T-helper 2 cell (primary cell): ENCODE measurements at places on chromosomes 7 and 10.

DNA sequence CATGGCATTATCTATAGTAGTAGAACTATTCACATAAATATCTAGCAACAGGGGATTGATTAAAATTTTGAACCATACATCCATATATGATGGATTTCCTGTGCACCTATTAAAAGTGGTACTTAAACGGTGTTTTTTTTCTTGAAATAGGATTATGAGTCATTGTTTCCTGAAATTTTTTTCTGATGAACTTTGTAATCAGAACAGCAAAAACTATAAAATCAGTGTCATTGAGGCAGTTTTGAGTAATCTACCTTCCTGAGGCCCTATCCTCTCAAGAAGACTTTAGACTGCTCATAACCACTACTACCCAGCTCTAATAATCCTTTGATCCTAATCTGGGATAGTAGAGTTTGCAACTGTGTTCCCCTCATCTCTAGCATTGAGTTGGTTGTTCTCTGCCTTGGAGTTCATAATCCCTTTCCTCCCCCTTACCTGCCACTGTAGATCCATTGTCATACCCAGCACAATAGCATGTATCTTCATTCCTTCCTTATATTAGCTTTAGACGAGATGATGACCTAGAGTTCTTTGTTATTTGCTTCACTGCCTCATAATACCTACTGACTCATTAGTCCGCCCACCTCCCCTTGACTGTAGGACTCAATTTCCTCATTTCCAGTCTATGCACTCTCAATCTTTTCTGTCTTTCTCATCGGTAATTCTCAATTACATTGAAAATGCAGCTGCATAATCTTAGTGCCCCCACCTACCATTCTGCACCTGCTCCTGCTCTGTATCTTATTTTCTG lies 133.4 kb downstream of the LRRC4 start:
- peak; percentile 2 for DNase-seq

DNA sequence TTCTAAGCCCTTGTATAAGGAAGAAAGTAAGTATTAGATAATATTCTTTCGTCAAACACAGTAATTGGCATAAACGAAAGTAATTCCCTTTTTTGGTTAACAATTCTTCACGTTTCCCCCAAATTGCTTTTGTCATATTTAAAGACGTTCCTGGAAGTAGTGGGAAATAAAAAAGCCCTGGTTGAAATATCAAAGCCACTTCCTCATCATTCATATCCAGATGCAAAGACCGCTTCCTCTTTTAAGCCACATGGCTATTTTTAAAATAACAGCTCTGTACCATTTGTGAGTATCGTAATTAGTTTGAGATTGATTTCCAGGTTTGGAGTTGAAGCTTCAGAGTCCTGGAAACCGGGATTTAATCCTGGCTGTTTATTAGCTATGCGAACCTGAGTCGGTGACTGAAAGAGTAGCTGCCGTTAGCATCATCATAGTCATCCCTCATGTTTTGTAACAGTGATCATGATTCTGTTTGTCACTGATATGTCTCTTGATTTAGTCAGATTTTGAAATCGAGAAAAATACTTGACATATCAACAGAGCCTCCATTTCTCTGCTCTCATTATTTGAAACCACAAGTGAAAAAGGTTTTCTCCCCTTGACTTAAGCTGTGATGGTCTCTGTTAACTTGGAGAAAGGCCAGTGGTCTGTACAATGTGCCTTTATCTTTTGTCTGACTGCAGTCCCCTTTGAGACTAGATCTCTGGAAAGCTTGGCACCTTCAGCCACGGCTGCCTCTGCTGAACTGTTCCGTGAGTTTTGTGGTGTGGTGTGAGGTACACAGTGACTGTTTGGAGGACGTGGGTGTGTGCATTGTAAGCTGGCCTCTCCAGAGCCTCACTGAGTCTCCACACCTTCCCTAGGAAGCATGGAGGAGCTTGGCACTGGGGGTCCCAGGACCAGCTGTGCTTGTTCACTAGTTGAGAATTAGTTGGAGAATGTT lies 18.1 kb downstream of the OPTN start:
- no peak for DNase-seq

GRCh38 chr10:110775020-110775375 lies 96.7 kb upstream of the PDCD4 start:
- DNase-seq = no peak

- peak; percentile 43 for DNase-seq
These were observed at the start of gene GIMAP8 for GRCh38 chr7:150450491-150451001. Gene GIMAP8 (plus strand): TSS chr7:150450630. CDS start chr7:150466699, 16,069 bp downstream.

DNA sequence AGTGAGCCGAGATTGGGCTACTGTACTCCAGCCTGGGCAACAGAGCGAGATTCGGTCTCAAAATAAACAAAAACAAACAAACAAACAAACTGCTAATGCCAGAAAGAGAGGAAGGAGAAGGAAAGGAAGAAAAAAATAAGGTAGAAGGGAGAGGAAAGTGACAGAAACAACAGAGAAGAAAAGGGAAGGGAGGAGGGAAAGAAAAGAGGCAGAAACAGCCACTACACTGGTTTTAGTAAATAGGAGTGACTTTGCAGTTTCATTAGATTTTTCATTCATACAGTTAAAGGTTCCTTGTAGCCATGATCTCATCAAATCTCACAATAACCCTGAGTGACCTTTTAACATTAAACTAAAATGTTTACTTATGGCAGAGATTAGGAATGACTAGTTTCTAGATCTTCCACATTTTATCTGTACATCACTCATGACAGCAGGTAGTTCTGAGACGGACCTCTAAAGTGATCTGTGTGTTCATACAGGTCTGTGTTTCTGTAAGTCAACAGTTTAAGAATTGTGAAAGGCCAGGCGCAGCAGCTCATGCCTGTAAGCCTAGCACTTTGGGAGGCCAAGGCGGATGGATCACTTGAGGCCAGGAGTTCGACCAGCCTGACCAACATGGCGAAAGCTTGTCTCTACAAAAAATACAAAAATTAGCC lies 191.3 kb upstream of the KLF14 start:
- DNase-seq = peak; percentile 63

GRCh38 chr10:92385831-92386230 lies 94.9 kb downstream of the MARCHF5 start:
- no peak for DNase-seq

- no peak for DNase-seq
These were observed 103.7 kb upstream of the ANKRD1 start for GRCh38 chr10:91024541-91024940.

DNA sequence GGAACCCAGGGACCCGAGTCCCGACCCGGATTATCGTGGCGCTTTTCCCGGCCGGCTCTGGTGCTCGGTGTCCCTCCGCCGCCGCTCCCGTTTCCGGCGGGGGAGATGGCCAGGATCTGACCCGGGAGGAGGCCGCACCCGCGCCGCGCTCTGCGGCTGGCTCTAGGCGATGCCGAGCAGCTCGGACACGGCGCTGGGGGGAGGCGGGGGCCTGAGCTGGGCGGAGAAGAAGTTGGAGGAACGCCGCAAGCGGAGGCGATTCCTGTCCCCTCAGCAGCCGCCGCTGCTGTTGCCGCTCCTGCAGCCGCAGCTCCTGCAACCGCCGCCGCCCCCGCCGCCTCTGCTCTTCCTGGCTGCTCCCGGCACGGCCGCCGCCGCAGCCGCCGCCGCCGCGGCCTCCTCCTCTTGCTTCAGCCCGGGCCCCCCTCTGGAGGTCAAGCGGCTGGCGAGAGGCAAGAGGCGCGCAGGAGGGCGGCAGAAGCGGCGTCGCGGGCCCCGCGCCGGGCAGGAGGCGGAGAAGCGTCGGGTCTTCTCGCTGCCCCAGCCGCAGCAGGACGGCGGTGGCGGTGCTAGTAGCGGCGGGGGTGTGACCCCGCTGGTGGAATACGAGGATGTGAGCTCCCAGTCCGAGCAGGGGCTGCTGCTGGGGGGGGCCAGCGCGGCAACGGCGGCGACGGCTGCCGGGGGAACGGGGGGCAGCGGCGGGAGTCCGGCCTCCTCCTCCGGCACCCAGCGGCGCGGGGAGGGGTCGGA lies 593 bp downstream of the CDK13 start:
- DNase-seq = peak; percentile 45

DNA sequence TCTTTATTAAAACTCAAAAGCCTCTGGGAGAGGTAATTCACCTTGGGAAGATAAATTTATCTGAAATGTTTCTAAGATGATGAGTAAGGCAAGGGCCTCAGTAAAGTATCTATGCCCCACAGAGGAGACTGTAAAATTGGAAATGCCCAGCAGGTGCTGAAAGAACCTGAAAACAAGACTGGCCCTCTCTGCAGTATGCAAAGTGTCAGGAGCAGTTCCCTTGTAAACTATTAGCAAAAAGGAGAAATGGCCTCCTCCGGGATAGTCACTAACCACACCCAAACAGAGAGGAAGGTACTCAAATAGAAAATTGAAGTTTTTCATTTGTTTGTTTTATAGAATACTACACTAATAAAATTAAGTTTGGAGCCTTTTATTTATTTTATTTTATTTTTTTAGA lies 81.2 kb downstream of the FZD1 start:
- DNase-seq = no peak

DNA sequence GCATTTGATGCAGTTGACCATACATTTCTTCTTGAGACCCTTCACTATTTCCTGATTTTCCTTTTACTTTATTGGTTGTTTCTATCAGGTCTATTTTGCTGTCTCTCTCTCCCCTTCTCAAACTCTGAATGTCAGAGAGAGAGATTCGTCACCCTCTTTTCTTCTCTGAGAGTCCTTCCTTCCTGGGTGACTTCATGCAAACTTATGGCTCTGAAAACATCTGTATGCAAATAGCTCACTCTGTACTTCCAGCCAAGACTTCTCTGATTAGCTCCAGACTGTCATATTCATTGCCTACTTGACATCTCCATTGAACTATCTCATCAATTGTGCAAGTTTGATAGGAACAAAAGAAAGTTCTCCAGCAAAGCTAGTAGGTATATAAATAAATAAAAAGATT lies 191.7 kb upstream of the KLF6 start:
- no peak for DNase-seq

GRCh38 chr10:10017716-10018115 lies 1000.0 kb upstream of the CELF2 start:
- DNase-seq = no peak

GRCh38 chr7:50620433-50620832 lies 55.2 kb upstream of the DDC start:
- DNase-seq = no peak

GRCh38 chr7:44182827-44183226 lies 6.4 kb downstream of the GCK start:
- no peak for DNase-seq

DNA sequence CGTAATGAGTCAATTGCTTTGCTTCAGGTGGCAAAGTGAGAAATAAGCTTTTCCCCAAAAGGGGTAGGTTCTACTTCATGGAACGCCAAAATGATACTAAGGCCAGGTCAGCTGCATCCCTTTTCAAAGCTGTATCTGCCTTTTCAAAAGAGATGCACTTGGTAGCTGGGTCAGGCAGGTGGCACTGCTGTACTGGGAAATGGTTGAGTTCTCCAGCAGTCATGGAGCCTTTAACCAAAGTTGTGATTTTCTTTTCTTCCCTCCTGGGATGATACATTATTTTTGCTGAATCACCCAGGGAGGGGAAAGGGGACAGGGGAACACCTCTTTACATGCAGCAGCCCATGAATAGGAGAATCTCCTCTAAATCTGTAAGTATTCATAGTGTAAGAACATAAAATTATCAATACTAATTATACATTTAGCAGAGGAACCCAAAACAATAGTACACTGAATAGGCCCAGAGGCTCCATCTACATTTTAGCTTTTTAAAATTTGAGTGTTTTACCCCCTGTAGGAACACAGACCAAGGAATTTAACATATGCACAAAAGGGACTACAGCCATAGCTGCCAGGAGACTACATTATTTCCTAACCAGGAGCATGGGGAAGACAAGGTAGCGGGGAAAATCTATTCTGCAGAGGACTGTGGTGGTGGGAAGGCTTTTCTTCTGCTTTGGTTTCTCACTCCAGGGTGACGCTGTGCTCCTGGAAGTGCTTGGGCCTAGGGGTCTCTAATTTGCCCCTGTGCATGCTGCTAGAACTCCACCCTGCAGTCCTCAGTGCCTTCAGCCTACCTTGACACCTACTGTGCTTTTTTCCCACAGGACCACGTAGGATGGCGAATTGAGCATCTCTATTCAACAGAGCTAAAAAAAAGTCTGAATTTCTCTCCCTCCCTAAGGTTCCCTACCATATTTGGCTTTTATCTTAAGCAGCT lies 6.4 kb upstream of the GPR22 start:
- DNase-seq = peak; percentile 30

GRCh38 chr7:78434281-78434680 lies 635.7 kb downstream of the PHTF2 start:
- no peak for DNase-seq

GRCh38 chr10:61964949-61965702 lies 63.6 kb downstream of the ARID5B start:
- no peak for DNase-seq

DNA sequence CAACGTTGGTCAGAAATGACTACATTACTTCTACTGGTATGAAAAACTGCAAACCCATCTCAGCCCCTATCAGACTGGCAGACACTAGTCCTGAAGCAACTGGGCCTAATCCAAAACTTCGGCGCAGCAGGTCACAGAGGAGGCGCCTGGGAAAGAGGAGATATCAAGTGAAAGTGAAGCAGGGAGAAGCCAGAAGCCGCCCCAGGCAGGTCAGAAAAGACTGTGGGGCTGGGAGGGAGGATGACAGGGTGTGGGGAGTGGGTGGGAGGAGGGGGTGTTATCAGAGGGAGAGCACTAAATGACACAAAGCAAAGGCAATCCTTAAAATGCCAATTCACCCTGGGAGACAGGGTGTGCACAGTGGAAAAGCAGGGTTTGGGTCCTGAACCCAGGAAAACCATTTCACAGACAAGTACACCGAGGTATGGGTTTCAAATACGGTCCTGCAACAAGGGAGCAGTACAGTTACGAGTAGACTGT lies 731 bp downstream of the CHCHD3 start:
- no peak for DNase-seq

GRCh38 chr10:1662438-1663025 lies 74.8 kb downstream of the ADARB2 start:
- DNase-seq = no peak

GRCh38 chr7:67753891-67754290 lies 757.3 kb downstream of the TYW1 start:
- DNase-seq = no peak

DNA sequence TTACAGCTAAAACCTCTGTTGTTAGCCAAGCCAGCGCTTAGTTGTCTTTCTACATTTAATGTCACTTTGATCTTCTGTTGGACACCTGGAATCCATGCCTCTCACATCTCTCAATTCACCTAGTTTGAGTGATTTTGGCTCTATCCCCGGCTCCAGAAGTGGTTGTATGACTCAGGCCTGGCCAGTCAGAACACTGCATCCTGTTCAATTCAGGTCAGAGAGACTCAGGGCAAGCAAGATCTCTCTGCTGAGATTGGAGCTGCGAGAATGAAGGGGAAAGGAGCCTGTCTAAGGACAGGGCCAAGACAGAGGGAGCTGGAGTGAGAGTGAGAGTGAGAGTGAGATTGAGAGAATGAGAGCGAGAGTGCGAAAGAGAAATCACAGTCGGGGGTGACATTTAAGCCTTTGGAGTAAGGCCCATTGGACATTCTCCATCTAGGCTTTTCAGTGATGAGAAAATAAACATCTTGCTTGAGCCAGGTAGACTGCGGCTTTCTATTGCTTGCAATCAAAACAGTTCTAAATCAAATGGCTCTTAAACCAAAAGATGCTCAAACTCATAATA lies 83.3 kb upstream of the DYNC1I1 start:
- DNase-seq = no peak

GRCh38 chr7:129875160-129875559 lies 77.6 kb downstream of the UBE2H start:
- DNase-seq = no peak

- DNase-seq = no peak
These were observed 101.6 kb downstream of the NKX6-2 start for GRCh38 chr10:132684164-132684891.

- no peak for DNase-seq
These were observed 167.0 kb downstream of the FANK1 start for GRCh38 chr10:126063353-126063791.

GRCh38 chr7:27641581-27642230 lies 21.0 kb downstream of the HIBADH start:
- DNase-seq = peak; percentile 18
